ENCODE measurements at places on chromosomes 12 and 14.

DNA sequence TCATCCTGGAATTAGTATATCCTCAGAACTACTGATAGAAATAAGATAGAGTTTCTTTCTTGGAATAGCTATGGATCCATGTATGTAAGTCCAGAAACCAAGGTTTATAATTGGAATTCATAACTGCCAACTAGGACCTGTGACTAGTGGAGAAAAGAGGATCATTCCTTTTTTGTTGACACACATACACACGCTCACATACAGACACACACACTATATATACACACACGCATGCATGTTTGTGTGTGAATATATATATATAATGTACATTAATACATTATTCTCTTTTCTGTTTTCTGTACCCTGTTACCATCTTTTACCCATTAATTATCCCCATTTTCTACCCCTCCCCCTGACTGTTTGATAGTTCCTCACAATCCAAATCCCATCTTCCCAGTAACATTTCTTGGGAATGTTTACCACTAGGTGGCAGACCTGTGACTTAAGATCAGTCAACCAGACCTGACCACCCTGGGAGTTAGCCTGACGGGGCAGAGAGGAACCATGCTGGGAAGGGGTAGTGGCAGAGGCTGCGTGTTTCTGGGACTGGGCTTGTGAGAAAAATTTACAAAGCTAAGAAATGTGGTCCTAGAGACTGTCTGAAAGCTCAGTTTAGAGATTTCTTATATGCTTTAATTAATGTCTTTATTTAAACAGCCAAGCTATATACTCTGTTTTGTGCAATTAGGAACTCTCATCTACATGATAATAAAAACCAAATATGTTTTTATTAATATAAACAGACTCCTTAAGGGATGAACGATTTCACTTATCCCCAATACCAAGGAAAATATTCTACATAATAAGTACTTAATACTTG is 308.0 kb downstream of the PPFIA2 start:
- no peak for DNase-seq

- no peak for DNase-seq
Observed at GRCh38 chr12:118102609-118103008, 1.2 kb downstream of the VSIG10 start.

DNA sequence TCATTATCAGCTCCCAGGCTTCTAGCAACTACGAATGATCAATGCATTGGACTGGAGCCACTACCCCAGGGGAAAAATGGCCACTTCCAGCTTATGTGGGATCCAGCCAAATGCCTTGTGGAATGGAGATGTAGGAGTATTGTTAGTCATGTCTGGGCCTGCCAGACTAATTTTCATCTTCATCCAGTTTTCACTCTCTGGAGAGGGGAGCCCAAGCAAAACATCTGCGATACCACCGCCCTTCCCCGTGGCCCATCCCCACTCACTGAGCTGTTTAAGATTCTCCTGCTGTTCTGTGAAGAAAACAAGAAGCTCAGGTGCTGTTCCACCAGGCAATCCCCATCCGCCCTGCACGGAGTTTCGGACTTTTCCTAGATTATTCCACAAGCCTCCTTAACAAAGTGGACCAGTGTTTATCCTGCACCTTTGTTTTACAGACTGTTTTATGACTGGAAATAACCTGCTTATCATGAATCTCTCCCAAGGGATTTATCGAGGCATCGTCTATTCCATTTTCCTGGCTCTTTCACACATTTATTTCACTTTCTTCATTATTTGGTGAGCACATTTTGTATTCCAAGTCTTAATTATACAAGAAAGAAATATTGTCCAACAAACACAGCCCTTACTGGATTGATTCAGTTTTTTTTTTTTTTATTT is 35.5 kb upstream of the MAX start:
- no peak for DNase-seq

DNA sequence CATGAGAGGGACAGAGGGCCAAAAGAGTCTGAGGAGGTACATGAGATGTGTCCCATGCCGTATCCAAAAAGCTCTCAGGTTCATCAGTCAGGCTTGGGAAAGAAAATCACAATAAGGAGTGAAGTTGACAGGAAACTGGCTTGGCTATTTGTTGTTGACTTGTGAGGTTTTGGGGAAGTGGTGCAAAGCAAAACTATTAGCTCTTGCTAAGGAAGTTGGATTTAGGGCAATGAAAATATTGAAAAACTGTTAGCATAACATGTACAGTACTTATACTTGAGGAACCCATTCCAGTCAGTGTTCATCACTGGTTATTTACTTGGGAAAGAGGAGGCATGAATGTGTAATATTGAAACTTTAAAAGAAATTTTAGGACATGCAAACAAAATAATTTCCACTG is 145.9 kb downstream of the DUSP6 start:
- DNase-seq: no peak

- DNase-seq: no peak
Observed at GRCh38 chr12:2125651-2126522, 73.1 kb downstream of the CACNA1C start.

DNA sequence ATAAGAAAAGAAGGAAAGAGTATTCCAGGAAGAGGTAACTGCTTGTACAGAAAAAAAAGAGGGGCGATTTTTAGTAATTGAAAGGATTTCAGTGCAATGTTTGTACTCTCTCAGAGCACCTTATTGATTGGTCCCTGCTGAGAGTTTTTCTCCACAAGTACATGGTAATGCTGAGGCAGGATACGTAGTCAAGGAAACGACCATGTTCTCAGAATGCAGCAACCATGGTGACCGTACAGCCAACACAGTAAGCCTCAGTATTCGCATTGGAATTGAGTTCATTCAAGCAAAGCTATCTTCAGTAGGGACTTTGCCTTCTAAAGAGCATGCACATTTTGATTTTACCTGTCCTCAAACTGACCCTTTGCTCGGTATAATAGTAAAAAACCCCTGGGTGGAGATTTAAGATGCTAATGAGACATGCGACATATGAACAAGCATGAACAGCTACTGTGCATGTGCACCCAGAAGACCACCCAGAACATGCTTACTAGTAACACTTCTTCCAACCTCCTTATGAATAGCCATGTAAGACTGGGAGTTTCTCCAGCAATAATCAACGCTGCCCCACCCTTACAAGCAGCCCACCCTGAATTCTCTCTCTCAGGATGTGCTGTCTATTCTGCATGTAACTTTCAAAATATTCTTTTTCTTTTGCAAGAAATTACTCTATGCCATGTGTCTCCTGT is 6.2 kb upstream of the SLC41A2 start:
- no peak for DNase-seq

DNA sequence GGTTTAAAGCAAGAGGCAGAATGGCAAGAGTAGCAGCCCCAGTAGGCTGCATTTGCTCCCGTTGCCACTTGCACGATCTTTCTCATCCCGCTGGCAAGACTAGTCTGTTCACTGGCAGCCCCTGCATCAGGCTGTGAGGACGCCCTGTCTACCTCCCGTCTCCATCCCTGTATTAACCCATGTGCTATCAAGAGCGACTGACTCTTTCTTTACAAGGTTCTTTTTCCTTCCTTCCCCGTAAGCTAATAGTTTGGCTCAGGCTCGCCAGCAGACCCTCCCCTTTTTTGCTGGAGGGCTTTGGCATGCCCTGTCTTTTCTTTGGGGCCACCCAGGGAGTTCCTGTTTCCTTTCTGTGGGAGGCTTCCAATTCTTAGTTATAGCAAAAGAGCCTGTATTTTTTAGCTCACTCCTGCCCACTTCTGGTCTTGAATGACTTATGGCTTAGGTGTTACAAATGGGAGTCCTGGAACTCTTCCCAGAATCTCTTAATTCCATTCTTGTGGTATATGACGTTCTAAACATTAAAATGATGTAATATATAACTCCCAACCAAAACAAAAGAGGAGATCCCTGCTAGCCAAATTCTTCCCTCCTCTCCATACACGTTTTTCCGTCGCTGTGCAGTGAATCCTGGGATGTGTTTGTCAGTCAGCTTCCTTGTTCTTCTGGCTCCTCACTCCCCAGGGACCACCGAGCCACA is 149.0 kb downstream of the PRKCH start:
- no peak for DNase-seq

DNA sequence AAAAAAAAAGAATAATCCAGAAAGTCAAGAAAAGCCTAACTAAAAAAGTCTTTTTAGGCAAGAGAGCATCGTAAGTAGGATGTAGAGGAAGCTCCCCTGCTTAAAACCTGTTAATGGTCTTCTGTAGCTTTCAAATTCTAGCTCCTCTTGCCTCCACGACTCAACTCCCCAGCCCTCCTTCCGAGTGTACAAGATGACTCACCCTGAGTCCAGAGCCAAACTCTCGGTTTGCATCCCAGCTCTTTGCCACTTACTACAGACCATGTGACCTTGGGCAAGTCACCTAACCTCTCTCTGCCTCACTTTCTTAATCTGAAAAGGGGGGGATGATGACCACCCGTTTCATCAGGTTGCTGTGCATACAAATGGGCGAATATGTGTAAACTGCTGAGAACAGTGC is 460.4 kb downstream of the DPF3 start:
- DNase-seq: no peak

- no peak for DNase-seq
Observed at GRCh38 chr14:38409071-38409705, 153.3 kb upstream of the CLEC14A start.

DNA sequence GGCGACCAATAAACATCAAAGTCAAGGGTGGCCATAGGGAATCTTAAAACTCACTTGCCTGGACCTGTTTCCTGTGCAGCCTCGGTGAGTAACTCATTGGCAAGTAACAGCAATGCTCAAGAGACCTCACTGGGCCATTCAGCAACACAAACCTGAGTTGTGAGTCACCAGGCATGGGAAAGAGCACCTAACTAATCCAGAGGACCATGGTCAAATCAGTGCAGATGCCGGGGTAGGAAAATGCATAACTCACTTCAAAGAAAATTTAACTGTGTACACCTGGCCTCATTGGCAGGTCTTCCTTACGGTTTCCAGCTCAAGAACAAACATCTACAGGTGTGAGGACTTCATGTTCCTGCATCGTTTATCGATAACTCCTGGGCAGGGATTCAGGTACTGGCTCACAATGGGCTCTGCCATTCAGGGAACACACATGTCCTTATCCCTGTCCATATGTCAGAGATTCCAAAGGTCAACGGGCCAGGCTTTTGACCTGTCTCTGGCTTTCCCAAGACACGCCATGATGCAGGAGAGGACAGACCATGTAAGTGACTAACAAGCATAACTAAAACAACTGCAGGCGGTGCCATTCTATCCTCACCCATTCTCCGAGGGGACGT is 211.8 kb downstream of the ANO2 start:
- no peak for DNase-seq

GRCh38 chr12:51823875-51824565 is 24.5 kb downstream of the FIGNL2 start:
- no peak for DNase-seq

GRCh38 chr12:49121047-49121696 is 10.0 kb downstream of the TUBA1B start:
- no peak for DNase-seq

DNA sequence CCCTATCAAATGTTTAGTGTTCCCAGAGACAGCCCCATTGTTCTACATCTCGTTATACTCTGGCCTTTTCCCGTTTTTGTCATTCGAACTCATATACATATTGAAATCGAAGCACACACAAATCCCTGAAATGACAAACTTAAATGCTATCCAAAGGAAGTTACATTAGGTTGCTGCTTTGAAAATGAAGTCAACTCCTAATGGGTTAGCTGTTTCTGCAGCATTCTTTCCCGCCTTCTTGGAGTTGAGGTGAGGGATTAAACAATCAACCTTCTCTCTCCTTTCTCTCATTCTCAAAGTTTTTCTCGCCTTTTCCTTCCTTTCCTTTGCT is 642 bp upstream of the PHC1 start:
- no peak for DNase-seq

GRCh38 chr12:75208856-75209811 is 505 bp downstream of the KCNC2 start:
- DNase-seq: no peak

GRCh38 chr12:113850309-113851056 is 115.6 kb downstream of the RBM19 start:
- DNase-seq: no peak

DNA sequence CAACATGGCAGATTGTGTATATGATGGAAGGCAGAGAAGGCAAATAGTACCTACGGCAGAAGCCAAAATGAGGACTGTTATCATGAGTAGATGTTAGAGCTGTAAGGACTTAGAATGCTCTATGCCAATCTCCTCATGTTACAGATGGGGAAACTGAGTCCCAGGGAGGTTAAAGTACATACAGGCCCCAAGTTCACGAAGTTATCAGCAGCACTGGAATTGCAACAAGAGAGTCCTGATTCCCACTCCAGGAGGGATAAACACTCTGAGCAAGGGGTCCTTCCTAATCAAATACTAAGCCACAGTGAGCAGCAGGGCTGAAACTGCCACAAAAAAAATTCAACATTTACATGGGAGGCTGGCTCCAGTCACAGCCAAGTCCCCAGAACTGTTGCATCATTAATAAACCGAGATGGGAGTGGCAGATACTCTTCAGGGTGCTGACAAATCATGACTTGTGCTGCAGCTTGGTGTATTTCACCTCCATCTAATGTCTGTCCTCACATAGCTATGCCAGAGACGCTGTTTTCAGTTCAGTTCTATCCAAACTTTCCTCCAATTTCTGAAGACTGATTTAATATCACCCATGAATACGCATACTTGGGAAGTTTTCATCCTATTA is 24.2 kb downstream of the NUAK1 start:
- DNase-seq: no peak

DNA sequence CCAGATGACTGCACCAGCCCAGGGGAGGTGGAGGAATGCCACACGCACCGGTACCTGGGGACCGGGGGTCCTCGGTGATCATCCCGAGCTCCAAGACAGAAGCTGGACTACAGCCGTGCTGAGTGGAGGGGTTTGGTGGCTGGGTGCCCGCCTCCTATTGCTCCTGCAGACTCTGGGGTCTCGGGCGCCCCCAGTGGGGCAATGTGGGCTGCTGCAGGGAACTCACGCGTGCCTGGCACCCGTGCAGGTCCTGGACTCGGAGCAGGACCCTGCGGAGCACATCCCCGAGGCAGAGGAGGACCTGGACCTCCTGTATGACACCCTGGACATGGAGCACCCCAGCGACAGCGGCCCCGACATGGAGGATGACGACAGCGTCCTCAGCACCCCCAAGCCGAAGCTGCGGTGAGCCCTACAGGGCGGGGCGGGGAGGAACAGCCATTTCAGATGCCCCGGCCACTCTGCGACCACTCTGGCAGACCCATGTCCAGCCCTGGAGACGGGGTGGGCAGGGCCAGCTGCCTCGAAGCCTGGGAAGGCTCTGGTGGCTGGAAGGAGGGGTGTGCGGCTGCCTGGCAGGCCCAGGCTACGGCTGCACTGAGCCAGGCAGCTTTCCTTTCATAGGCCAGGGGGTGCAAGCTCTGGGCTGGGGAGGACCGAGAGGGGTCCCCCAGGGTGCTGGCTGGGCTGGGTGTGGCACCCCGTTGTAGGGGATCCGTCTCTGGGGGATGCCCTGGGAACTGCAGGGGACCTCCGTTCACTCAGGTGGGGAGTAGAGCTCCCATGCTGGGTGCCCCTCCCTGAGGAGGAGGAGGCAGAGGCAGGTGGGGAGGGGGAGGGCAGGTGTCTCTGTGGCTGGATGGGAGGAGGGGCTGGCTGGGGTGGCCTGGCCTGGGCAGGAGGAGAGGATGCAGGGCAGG is 21.6 kb upstream of the TEX22 start:
- DNase-seq: no peak

GRCh38 chr14:66066981-66067776 is 419.0 kb upstream of the CCDC196 start:
- no peak for DNase-seq

Data from activated naive CD4-positive, alpha-beta T cell (primary cell).